ENCODE measurements at places on chromosomes 4 and X.

GRCh38 chr4:42474406-42474805 lies 77.1 kb downstream of the SHISA3 start:
- no peak for DNase-seq

- no peak for DNase-seq
These were observed 1.3 kb downstream of the USP9X start for GRCh38 chrX:41086627-41086932.

DNA sequence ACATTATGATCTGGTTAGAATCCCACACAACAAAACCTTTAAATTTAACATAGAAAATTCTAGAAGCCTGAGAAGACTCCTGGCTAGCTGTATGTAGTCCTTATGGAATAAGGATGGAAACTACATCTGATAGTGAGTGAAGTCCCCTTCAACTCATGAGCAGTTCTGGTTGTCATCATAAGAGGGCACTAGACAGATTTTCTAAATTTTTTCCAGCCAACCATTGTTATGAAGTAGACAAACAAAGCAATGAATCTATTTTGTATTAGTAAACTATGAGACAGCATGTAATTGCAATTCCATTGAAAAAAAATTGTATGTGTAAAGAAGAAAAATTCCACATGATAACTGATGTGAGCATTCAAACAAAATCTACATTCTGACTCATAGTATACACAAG lies 35.2 kb downstream of the PWWP3B start:
- DNase-seq, result no peak

DNA sequence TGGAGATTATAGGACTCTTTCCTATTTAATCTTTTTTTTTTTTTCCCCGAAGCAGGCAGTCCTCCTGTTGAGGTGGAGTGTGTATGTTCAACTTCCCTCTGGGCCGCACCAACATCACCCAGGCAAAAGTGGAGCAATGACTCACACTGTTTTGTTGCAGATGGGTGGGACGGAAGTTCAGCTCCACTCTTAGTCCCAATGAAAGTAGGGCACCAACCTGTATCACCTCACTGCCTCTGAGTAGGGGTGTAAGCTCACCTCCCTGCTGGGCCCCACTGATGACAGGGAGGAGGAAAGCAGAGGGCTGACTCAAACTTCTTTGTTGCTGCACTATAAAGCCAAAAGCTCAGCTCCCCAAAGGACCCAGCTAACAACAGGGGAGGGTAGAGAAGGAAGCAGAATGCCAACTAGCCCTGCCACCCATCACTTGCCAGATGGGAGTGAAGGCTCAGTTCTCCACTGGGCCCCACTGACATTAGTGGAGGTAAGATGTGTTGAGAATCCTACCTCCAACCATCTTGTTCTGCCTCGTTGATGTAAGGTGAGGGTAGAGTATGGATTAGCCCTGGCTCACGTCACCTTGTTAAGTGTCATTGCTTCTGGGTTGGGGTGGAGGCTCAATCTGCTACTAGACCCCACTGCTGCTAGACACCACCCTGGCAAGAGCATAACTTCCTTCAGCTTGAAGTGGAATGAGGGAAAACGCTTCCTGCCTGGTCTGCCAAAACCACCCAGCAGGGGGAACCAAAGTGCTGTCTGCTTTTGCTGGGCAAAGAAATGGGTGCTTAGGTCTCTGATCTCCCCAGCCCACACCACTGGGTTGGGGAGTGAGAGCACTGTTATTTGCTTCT lies 14.1 kb downstream of the RPS6KA3 start:
- peak; percentile 61 for DNase-seq

DNA sequence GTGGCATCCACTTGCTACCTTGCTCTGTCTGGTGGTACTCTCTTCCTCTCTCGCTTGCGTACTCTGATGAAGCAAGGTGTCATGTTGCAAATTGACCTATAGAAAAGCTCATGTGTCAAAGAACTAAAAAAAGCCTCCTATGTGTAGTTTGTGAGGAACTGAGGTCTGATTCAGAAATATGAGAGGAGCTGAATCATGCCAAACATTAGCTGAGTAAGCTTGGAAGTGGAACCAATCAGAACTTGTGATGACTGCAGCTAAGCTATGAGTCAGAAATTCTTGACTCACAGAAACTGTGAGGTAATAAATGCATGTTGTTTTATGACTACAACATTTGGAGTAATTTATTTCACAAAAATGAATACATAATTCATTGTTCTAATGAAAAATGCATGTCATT lies 2138.8 kb downstream of the PCDH7 start:
- DNase-seq, result no peak

- peak; percentile 35 for DNase-seq
These were observed 164.9 kb downstream of the MAML3 start for GRCh38 chr4:139988863-139989765.

GRCh38 chr4:149202117-149202516 lies 613.5 kb downstream of the IQCM start:
- no peak for DNase-seq

- no peak for DNase-seq
These were observed 43.1 kb upstream of the PPARGC1A start for GRCh38 chr4:23932901-23933308.

GRCh38 chrX:111260451-111260850 lies 9.8 kb downstream of the CAPN6 start:
- DNase-seq, result no peak

GRCh38 chr4:153976954-153977353 lies 188.1 kb upstream of the SFRP2 start:
- DNase-seq, result no peak

- no peak for DNase-seq
These were observed 194.3 kb downstream of the ARHGAP24 start for GRCh38 chr4:85669204-85669603.

DNA sequence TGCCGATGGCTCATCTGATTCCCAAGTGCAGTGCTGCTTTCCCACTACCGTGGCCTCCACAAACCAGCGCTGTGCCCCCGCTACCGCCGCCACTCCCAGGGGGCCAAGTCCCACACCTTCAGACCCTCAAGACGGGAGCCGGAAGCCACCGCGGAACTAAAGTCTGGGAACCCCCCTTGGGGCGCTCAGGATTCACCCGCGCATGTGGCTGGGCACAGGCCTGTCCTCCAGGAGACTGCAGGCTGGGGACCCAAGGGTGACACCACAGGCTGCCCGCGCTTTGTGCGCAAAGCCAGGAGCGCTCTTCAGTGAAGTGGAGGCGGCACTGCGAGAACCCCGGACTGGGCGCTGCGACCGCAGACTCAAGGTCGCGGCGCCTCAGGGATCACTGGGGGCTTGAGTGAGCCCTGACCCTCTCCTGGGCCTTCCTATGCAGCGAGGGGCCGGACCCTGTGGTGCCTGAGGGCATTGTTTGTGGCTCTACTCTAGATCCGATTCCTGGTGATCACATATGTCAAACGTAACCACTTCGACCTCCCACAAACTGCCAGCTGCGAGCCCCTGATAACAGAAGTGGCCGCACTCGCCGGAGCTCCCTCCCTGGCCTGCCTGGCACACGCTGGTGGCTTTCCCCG lies 20.4 kb upstream of the TBC1D14 start:
- DNase-seq, result no peak

- no peak for DNase-seq
These were observed 67.9 kb downstream of the NHS start for GRCh38 chrX:17442898-17443297.

- no peak for DNase-seq
These were observed 5.5 kb downstream of the CD38 start for GRCh38 chr4:15783676-15784075.

DNA sequence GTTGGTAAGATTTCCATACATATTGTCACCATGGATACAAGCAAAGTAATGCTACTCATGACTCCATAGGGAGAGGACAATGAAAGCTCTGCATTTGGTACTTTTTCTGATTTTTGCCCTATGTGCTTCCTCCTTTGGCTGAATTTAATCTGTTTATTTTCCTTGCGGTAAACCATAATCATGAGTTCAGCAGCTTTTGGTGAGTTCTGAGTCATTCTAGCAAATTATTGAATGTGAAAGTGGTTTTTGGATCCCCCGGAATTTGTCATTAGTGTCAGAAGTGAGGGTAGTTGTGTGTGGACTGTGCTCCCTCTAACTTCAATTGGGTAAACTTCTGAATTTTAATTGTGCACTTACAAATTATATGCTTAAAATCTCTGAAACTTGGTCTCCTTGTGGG lies 170.3 kb downstream of the MOSPD2 start:
- no peak for DNase-seq

DNA sequence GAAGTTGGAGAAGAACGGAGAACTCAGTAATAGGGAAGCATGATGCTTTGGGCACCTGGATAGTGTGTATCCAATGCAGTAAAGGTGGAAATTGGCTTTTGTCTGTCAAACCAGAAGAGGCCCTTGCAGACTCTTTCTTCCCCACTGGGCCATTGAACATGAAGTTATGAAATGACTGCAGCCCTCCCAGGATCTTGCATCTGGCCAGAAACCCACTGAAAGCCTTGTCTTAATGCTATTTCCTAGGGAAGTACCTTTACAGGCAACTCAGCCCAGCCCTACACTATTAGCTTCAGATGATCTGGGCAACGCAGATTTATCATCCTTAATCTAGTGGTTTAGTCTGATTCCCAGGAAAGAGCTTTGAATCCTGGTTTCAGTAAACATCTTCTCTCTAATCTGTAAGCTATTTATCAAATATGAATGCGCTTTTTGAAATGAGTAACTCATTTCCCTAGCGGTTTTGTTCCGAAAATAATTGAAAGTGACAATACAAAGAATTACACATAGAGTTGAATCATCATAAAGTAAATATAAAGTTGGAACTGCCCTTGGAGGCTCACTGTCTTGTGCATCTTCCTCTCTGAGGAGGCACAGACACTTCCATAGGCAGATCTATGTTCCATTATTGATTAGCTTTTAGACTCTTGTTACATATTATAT lies 464.1 kb downstream of the IDS start:
- DNase-seq, result no peak

DNA sequence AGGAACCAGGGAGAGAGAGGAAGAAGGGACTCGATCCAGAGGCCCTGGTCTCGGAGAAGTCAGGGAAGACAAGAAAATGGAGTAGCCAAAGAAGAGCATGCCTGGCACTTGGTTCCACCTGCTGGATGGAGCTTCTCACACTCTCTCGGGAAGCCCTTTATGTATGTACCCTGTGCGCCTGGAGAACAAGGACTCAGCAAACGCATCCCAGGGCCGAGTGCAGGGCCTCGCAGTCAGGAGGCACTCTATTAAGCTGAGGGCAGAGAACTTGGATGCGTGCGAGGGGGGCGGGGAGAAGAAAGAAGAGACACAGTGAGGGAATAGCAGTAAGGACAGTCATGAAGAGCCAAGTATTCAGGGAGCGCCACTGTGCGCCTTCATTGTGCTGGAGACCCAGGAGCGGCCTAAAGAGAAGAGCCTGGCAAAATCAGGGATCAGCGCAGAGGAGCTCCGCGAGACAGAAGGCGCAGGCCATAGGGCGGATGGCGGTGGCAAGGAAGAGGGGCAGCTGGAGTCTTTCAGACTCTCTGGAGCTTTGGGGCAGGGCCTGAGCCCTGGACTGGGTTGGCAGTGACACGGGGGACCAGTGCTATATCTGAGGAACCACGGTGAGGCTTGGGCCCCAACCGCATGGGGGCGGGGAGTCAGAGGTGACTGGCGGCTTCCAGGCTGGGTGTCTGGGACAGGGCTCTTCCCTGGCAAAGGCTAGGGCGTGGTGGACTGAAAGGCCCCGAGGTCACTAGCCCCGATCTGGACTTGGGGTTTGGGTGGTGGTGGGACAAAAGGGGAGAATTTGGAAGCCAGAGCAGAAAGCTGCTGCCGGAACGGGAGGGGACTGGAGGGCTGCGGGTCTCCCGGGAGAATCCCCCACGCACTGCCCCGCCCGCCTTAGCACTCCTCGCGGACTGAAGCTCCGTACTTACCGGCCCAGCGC lies 1.9 kb upstream of the SEPTIN6 start:
- no peak for DNase-seq

- DNase-seq, result no peak
These were observed 899.2 kb downstream of the FAT4 start for GRCh38 chr4:126213996-126214395.

- no peak for DNase-seq
These were observed 104.5 kb upstream of the LNX1 start for GRCh38 chr4:53695540-53696463.

DNA sequence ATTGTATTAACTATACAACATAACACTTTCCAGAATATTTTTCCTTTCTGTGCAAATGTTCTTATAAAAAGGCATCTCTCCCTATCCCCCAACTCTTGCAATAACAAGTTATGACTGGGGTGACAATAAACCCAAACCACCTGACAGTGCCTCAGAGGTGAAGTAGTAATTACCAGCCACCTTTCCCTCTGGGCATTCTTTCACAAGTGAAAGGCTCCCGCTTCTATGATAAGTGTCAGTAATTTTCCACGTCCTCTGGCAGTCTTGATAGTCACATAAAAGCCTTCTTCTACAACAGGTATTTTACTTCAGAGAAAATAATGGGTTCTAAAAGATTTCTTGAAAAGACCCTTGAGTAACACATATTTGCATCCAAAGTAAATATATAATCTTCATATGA lies 82.7 kb downstream of the MANBA start:
- no peak for DNase-seq

DNA sequence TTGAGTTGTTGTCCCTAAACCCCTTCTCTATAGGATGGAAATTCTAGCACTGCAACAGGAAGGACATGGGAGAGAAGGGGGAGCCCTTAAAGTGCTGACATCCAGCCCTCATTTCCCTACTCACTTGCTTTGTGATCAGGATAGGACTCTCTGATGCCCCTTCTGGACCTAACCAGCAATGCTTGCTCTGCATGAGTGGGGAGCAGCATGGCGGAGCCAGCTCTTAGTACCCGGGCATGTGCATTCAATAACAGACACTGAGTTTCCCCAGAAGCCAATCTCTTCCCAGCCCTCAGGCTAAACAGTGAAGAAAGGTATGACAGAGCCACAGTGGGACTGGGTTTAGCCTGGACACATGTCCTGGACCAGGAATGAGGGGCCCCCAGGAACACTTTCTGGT lies 14.0 kb downstream of the SOD3 start:
- no peak for DNase-seq

DNA sequence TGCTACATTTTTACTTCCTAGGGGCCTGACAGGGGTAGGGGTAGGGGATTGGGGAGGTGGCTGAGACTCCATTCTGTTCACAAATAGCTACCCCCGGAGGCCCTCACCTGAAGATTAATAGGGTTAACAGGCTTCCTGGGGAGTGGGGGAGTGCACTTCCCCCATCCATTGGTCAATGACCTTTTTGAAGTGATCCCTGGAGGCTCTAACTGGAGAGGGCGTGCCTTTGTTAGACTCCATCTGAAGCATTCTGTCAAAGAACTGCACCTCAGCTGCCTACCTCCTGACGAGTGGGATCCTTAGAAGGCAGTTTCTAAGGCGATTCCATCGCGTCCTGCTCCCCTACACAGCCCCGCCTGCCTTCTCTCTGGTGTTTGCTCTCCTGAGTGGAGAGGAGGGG lies 10.0 kb upstream of the MTM1 start:
- DNase-seq, result no peak

GRCh38 chr4:3318561-3319021 lies 25.8 kb downstream of the RGS12 start:
- DNase-seq, result no peak

DNA sequence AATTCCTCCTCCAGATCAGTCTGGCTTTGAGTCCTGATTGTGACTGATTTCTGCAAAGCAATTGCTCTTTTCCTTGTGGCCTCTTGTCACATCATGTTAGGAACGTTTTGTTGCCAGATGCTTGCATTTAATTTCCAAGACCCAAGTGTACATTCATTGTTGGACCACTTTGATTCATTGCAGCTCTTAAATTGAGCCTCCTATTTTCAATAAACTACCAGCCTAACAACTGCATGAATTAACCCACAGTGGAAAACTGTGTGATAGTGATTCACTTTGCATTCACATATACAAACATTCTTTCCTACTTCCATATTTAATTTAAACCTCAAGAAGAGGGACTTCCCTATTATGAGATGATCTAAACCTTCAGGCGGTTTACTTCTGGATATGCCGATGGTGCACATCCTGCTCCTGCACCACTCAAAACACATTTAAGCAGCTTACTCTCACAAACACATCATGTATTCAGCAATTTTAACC lies 118.4 kb downstream of the AFF1 start:
- no peak for DNase-seq

All from activated CD4-positive, alpha-beta T cell treated with anti-CD3 and anti-CD28 coated beads, Interleukin-2, amount 50 U/mL, for 4 hours (primary cell).